Glomerular endothelial cell (primary cell): ENCODE measurements at places on chromosomes 16 and 17. TPM values are rescaled to one million over a fixed set of nuclear protein-coding genes. Genes with fewer than 3 reads are reported as not detected.
A peak's percentile ranks its signal among the peaks of the same experiment; 100 is the strongest.

DNA sequence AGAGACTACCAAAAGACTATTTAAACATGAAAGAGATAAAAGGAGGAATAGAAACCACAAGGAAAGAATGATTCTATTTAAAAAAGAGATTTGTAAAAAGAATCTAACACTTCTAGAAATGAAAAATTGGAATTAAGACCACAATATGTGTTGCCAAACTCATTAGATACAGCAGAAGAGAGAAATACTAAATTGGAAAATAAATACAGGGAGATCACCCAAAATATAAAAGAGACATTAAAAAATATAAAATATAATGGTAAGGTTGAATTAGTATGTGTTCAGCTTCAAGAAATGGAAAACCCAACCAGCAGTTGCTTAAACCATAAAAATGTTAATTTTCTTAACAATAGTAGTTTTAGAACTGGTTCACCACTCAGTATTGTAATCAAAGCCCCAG is 160.4 kb downstream of the LGALS9B start:
- no peak for DNase-seq

Gene SPIRE2
- 1.6 and 3.3 TPM in 2 replicates for total RNA-seq

DNA sequence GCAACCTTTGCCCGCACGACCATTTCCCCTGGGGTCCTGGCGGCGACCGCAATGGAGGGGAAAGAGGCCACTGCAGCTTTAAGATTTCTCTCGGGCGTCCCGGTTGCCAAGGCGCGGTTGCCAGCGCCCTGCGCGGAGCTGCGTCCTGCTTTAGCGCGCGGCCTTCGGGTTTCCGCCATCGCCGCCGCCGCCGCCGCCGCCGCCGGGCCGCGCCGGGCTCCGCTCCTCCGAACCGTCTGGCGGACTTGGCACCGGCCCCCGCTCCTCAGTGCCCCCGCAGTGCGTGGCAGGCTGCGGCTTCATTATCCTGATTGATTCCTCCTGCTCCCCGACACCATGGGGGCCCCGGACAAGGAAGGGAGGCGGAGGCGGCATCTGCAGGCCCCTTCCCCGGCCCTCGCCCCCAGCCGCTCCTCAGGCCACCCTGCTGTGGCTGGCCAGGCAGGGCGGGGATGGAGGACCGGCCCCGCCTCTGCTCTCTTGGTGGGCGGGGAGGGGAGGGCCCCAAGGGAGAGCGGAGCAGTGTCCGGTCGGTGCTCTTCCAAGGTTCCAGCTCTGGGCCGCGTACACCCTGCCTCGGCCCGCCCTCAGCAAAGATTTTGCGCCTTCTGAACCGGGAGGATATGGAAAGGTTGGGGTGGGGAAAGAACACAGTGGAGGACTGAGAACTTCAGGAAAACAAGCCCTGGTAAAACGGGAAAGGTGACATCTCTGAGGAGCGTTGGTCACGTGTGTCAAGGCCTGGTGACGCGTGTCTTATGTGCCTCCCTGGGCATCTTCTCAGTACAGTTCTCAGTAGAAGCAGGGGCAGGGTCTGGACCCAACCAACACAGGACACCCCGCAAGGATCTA is 34.0 kb downstream of the NEUROD2 start:
- DNase-seq = no peak

Gene TPSAB1
- total RNA-seq = not detected in 2 replicates

DNA sequence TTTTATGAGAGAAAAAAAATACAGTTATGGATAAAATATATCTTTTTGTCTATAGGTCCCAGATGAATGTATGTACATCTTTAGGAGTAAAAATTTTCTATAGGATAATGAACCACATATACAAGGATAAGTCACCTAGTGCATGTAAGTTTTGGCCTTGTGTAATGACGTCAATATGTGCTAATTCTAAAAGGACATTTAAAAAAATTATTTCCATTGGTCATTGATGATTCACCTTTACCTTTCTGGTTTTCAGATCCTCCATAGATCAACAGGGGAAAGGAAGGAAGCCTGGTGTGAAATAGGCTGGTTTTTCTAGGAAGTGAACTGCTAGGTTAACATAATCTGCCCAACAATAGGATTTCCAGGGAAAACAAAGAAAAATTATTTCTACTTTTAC is 684.3 kb upstream of the SOX9 start:
- no peak for DNase-seq

- no peak for DNase-seq
These were observed 63.3 kb downstream of the IRF8 start for GRCh38 chr16:85961988-85962915.

Gene SPN
- not detected in 2 replicates for total RNA-seq

- DNase-seq = no peak
These were observed 189.4 kb downstream of the WWOX start for GRCh38 chr16:78288888-78289287.

DNA sequence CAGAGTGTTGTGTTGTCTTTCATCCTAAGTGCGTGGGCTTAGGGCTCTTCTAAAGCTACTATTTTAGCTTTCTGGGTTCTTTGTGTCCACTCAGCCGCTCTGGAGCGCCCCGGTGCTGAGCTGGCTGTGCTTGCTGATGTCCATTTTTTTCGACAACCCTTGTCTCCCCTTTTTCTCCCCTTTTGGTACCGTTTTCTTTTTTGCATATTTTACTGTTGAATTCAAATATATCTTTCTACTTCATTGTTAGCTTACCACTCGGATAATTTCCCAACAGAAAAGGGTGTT is 1.2 kb downstream of the SRRM2 start:
- no peak for DNase-seq

Gene USP7
- 58.2 and 96.0 TPM in 2 replicates for total RNA-seq

DNA sequence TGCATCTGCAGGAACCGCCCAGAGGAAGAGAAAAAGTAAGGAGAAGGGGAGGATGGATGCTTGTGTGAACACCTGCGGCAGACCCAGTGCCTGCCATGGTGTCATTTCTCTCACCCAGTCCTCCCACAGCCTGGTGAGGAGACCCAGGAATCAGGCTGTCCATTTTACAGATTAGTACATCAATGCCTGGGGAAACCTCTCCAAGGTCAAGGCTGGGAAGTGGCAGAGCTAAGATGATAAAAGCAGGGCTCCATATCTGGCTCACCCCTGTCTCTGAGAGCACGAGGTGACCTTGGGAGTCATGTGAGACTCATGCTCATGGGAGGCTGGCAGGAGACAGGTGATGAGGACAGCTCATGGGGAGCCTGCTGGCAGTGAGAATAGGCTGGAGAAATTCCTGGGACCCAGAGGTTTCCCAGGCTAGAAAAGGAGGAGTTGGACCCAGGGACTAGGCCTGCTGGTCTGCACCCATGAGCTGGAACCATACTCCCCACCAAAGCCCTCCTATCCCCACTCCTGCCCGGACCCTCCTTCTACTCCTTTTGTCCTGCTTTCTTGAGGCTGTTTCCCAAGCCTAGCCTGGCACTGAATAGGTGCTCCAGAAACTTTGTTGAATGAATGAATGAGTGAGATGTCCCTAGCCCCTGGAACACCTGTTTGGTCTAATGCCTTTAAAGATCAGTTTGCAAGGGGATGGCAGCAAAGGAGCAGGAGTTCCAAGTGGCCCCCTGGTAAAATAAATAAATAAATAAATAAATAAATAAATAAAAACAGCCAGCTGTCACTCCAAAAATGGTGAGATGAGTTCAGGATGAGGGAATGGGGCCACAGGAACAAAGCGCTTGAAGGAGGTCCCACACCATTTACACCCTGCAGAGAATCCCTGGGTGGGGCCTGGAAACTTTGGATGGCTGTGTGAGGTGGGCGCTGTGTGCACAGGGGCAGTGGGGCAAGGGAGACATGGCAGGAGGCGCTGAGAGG is 1.6 kb downstream of the ZNF629 start:
- DNase-seq = no peak

Gene KRTAP1-5
- 0.29 and 0.82 TPM in 2 replicates for total RNA-seq

GRCh38 chr16:65634291-65634690 is 512.4 kb upstream of the CDH11 start:
- no peak for DNase-seq

GRCh38 chr17:42308446-42308845 is 20.1 kb downstream of the STAT5A start:
- DNase-seq = no peak

DNA sequence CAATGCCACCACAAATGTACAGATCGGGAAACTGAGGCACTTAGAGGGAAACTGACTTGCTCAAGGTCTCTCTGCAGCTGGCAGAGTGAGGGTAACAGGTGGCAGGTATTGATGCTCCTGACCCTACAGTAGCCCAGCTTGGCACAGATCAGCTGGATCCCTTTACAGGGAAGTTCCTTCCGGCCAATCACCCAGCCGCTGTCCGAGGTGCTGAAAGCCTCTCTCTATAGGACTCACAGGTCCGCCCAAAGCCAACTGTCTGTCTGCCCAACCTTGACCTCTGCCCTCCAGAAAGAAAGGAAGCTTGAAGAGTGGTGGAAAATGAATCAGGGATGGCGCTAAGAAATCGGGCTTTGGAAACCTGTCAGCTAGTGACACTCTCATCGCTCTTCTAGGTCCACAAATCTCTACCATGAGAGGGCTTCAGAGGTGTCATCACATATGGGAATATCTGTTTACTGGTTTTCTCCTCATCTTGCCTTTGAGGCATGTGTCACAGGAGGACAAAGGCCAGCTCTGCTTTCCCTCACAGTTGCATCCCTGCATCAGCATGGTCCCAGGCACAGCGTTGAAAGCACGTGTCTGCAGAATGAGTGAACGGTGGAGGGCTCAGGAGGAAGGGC is 246.2 kb downstream of the KATNIP start:
- DNase-seq = peak; percentile 14

GRCh38 chr17:73278465-73279453 is 17.1 kb upstream of the CPSF4L start:
- DNase-seq = no peak

DNA sequence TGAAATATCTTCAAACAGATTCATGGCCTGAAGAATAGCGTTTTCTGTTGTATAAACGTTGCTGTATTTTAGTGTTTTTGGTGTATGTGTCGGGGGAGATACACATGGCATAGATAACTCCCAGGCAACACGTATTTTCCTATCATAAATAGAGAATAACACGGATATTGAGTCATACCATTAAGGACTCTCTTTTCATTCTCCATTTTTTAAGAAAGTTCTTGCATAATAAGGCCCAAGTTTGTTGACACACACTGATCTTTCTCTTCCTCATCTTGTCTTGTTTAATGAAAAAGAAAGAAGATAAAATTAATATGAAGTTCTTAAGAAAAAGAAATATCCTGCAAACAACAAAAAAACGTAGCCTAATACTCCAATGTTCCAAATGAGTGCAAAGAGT is 13.4 kb downstream of the ABCA8 start:
- no peak for DNase-seq

DNA sequence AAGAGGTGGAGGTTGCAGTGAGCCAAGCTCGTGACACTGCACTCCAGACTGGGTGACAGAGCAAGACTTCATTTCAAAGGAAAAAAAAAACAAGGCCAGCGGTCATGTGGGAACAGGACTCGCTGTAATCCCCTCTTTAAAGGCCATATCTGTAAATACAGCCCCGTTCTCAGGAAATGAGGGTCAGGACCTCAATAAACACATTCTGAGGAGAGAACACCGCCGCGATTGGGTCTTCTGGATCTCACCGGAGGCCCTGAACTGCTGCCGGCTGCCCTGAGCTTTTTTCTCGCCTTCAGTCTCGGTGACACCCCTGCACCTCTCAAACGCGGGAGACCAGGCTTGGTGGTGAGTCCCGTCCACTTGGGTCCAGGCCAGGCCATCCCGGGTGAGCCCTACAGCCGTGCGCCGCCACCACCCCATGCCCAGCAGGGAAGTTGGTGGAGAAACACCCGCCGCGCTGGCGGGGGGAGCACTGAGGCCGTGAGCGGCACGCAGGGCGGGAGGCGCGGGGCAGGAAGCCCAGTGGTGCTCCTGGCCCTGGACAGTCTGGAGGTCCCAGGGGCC is 28.4 kb downstream of the SLC25A10 start:
- DNase-seq = no peak

Gene RAB37
- total RNA-seq = 0.87 TPM in 1 of 2 replicates, not detected in the other

GRCh38 chr16:7651803-7652570 is 319.3 kb downstream of the RBFOX1 start:
- DNase-seq = no peak

DNA sequence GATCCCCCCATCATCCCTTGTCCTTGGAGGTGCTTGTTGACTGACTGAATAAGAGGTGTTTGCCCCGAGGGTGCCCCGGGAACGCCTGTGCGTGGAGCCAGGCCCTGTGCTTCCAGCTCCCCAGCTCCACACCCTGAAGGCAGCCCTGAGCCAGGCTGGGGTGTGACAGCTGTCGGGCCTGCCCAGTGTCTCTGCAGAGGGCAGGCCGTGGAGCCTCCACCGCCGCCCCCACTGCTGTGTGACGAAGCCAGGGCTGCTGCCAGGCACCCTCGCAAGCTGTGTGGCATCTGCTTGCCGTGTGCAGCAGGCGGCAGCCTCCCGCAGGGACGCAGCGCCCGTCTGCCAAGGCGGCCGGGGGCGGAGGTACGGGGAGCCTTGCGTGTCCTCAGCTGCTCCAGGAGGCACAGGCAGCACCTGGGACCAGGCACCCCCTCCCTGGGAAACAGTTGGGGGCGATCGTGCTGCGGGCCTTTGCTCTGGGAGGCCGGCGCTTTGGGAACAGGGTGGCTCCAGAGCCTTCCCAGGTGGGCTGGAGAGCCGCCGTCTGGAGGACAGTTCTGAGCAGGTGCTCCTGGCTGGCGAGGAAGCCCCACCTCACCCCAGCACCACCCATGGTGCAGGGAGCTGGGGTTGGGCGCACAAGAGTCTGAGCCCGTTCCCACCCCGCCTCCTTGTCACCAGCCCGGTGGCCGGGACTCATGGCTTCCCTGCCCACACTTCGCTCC is 26.6 kb downstream of the GSE1 start:
- DNase-seq = no peak

DNA sequence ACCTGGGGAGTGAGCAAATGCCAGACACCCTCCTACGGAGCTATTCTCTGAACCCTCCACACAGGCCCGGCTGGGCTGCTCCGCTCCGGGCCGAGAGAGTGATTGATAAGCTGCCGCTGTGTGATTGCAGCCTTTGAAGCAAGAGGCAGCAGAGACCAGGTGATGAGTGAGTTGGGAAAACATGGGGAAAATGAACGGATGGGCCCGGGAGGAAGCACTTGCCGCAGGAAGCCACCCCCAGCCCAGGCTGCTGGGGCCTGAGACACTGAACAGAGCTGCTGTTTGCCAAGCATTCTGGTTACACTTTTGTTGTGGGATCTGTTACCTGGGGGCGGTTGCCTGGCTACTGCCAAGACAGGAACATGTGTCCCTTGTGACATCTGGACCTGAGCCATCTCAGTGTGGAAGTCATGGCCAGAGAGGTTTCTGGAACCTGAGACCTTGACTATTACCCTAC is 46.4 kb upstream of the KLHDC4 start:
- no peak for DNase-seq

DNA sequence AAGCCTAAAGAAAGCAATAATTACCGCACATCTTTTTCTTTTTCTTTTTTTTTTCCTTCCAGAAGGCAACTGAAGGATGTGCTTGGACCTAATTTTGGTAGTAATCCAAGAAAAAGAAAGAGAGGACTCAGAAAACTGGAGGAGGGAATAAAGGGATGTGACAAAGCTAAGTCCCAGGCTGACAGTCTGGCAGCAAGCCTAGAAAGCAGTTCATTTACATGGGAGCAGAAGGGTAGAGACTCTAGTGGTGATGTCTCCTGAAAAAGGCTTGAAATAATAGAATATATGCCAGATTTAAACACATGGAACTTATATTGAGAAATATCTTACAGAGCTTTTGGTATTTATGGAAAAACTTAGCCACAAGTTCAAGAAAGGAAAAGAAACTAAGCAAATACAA is 101.0 kb upstream of the SHISA6 start:
- DNase-seq = no peak
